Activated T-cell treated with anti-CD3 and anti-CD28 coated beads, Interleukin-2, amount 50 U/mL, for 1 hour (primary cell): ENCODE measurements at places on chromosomes 12 and 14.

- DNase-seq, result no peak
Measured at GRCh38 chr12:52688481-52688880, 8.3 kb upstream of the KRT1 start.

GRCh38 chr14:68846466-68846865 is 53.6 kb upstream of the ZFP36L1 start:
- DNase-seq, result no peak

GRCh38 chr14:68284333-68284732 is 464.8 kb downstream of the RAD51B start:
- DNase-seq, result no peak

DNA sequence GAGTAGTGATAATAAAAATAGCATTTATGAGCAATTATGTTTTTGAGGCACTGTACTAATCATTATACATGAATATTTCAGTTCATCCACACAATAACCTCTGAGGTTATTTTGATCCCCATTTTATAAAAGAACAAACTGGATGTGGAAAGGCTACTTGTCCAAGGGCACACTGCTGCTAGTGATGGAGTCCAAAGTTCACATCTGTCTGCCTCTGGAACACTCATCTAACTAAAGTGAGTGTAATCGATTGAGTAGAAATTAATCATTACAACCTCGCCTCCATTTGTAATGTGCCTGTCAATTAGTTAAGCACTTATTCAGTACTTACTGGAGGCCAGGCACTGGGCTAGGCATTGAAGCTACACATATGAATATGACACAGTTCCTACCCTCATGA is 55.4 kb downstream of the TMEM260 start:
- DNase-seq, result no peak

GRCh38 chr12:121391619-121392324 is 8.1 kb upstream of the RNF34 start:
- DNase-seq, result no peak

GRCh38 chr12:51392556-51393237 is 1.5 kb upstream of the GALNT6 start:
- DNase-seq, result peak; percentile 41

GRCh38 chr14:58238252-58239243 is 6.1 kb upstream of the PSMA3 start:
- no peak for DNase-seq

DNA sequence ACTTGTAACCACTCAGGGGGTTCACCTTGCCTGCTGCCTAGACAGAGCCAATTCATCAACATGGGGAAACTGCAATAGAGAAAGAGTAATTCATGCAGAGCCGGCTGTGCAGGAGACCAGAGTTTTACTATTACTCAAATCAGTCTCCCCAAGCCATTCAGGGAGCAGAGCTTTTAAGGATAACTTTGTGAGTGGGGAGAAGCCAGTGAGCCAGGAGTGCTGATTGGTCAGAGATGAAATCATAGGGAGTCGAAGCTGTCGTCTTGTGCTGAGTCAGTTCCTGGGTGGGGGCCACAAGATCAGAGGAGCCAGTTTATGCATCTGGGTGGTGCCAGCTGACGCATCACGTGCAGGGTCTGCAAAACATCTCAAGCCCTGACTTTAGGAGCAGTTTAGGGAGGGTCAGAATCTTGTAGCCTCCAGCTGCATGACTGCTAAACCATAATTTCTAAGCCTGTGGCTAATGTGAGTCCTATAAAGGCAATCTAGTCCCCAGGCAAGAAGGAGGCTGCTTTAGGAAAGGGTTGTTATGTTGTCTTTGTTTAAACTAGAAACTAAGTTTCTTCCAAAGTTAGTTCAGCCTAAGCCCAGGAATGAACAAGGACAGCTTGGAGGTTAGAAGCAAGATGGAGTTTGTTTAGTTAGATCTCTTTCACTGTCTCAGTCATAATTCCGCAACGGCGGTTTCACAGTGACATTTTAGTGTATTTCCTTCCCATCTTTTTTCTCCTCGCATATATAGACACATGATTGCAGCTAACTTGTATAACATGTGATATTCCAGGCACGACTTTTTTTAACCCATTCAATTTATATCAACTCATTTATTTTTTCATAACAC is 68.9 kb upstream of the NCOR2 start:
- peak; percentile 34 for DNase-seq

DNA sequence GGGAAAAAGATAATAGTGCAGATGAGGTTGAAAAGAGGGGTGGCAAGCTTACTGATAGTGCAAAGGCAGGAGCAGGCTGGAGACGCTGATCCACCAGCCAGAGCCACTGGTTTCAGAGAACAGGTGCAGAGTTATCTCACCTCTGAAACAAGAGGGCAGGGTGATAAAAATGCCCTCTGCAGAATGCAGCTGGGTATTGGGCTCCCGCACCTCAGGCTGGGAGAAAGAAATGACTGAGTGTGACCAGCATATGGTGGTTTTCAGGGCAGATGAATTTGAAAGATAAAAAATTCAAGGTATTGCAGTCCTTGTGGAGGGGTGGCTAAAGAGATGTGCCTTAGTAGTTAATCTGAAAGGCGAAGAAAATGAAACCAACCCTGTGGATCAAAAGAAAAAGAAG is 2.9 kb upstream of the TMEM30B start:
- DNase-seq, result no peak

GRCh38 chr12:66915306-66915904 is 236.5 kb upstream of the GRIP1 start:
- DNase-seq, result no peak

GRCh38 chr12:26162905-26163304 is 32.5 kb upstream of the SSPN start:
- DNase-seq, result no peak

DNA sequence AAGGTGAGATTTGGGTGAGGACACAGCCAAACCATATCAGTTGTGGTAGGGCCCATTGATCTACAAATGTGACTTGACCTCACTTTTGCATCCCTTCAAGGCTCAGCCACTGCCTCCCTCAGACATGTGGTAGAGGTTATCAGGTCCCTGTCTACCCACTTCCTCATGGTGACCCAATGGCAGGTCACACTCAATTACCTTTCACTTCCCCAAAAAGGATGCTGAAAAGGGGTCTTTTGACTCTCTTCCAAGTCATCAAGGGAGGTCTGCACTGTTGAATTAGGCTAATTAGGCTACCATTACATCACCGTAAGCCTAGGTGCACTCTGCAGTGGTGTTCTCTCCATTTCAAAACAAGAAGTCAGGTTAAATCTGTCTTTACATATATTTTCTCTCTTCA is 22.6 kb upstream of the DRAM1 start:
- no peak for DNase-seq

- no peak for DNase-seq
Measured at GRCh38 chr14:94805680-94806288, 35.9 kb upstream of the GSC start.

- no peak for DNase-seq
Measured at GRCh38 chr14:28243600-28243999, 523.0 kb upstream of the FOXG1 start.

DNA sequence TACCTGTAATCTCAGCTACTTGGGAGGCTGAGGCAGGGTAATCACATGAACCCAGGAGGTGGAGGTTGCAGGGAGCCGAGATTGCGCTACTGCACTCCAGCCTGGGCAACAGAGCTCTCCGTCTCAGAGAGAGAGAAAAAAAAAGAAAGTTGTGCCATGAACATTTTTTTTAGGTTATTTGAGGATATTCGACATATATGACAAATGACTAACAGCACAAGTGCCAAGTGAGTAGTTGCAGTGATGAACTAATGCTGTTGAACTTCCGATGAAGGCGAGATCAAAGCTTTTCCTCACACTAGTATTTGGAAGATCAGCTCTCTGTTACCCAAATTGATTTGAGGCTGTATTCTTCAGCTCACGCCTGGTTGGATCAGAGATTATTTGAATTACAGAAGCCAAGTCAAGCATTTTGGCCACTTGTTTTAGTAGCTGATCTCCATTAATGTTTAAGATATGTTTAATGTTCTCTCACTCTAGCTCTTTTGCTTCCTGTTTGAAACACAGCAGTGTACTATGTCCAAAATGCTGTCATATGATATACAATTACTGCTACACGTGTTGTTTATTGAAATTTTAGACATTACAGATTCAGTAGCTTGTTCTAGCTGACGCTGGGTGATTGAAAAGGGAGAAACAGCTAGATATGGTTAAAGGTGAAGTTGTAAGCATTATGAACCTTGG is 43.4 kb downstream of the WDR20 start:
- no peak for DNase-seq

DNA sequence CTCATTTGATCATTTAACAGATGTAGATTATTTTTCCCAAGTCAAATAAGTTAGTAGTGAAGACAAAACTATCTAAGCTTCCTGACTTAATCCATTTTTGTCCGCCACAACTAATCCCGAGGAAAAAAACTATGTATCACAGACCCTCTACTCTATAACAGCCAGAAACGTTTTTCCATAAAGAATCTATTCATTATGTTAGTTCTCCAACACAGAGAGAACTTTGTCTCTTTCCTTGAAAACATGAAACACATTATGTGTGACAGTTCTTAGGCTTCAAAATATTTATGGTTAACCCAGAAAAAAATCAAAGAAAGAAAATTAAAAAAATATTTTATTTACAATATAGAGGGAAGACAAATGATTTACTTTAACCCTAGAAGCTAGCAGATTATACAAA is 100.1 kb downstream of the PLEKHG7 start:
- DNase-seq, result no peak

DNA sequence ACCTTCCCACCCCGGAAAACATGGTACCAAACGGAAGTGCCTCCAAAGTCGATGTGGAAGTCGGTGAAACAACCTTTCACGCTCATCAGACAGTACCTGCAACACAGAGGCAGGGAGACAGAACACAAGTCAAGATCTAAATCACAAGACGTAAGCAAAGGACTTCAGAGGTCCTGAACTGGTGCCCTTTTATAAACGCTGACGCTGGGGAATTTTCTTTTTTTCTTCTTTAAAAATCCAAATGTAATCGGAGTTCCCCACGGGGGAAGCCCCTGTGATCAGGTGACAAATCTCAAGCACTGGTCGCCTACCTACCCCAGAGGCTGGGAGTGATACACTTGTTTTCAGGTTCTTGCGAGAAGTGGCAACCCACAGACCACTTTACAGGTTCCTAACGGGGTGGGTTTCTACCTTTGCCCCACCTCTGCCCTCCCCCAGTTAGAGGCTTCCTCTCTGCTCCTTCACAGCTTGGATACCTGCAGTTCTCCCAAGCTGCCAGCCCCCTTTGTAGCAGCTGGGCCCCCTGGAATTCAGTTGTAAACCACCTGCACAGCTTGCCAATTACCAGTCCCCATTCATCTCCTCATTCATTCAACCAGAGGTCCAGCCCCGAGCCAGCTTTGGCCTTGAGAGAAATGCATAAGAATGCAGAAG is 46.2 kb downstream of the KDM2B start:
- peak; percentile 61 for DNase-seq

DNA sequence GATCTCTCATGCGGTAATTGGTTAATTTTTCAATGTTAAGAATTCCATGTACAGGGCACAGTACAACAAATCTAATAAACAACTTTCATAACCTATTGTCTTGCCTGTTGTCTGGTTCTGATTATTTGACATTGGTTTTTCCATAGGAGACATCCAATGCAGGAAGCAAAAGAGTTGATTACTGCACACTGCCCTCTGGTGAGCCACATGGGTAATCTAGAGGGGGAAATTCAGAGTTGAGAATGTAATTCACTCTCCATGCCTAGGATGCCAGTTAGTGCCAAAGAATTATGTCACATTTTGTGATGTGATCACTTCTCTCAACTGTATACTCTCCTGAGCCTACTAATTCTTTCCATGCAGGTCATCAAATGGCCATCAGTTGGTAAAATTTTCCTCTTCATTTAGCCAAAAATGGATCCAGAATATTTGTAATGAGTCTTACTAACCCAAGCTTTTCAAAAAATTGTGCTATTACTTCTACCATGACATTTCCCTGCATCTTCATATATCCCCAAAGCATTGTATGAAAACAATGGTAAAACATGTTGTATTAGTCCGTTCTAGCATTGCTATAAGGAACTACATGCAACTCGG is 17.7 kb upstream of the CCDC91 start:
- no peak for DNase-seq

DNA sequence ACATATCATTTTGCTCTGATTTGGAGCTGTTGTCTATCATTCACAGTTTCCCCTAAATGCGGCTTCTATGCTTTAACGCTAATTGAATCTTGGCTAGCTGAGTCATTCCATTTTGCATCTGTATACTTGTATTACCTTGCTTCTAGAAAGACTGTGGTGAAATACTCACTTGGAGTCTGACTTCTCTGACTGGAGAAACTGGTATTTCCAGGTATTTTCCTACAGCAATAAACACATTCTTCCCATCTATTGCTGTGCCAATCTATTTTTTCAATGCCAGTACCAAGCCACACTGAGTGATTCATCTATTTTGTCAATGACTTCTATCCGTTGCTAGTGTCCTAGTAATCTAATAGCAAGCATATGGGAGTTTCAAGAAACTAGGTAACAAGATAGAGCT is 76.0 kb upstream of the ST8SIA1 start:
- DNase-seq, result no peak

GRCh38 chr12:129269756-129270495 is 416.6 kb downstream of the GLT1D1 start:
- DNase-seq, result no peak

DNA sequence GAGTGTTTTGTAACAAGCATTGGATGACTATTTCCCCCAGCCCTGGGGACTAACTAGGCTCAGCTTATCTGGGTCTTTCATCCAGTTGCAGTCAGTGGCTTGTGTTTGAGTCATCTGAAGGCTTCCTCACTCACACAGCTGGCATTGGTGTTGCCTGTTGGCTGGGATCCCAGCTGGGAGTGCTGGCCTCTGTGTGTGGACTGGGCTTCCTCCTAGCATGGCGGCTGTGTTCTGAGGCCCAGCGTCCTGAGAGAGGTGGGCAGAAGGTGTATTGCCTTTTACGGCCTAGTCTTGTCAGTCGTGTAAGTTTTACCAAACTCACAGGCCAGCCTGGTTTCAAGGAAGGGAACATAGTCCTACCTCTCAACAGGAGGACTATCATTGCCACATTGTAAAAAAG is 28.3 kb upstream of the PPP2R5C start:
- DNase-seq, result no peak

DNA sequence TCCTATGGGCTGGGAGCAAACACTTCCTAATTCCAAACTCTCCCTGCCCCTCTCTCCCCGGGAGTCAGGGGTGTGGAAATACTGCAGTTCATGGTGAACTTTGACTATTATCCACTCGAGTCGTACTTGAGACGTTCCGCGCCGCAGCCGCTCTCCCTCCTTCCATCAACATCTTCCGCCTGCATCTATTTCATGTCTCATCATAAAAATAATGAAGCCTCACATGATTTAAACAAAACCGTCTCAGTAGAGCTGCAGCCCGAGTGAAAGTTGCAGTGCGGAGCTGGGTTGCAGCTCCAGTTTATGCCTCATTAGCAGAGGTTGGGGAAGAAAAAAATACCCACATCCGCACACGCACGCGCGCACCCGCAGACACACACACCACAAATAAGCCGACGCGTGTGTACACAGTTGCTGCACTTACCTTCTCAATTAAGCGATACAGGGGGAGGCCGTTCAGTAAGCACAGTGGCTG is 283 bp downstream of the LMO3 start:
- DNase-seq, result no peak

DNA sequence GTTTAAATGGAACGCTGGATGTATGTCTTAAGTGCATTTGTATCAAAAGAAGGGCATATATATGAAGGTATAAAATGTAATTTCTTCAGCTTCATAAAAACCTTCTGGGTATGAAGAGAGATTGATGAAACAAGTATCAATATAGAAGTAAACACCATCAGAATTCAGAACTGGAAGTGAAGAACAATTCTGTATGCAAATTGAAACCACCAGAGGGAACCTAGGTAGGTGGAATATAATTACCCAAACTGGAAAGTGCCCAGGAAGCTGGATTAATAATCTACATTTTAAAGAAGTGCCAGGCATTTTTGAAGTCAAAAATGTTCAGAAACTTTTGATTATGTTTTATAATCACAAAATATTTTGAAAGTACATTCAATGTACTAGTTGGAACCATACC is 336.2 kb upstream of the GARIN6 start:
- no peak for DNase-seq
